ENCODE measurements at places on chromosomes 12 and 14. TPM values are rescaled to one million over a fixed set of nuclear protein-coding genes. Genes with fewer than 3 reads are reported as not detected.

Gene PAPLN
- total RNA-seq, result 16.5 TPM

Gene KCNC2
- total RNA-seq, result not detected

DNA sequence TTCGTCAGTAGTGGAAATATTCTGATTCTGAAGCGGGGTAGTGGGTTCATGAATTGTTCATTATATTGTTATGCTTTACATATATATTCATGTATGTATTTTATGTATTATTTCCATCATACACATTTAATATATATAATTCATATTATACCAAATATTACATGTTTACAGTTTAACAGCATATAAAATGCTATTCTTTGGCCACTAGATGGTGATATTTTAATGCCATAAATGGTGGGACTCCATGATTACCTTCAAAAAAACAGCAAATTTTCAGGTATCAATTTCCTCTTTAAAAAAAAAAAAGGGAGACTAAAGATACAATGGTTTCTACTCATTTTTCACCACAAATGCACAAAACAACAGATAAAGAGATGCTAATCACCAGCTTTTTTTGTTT lies 41.0 kb downstream of the BDKRB1 start:
- DNase-seq, result no peak

Gene POTEM
- not detected for total RNA-seq

Gene HSPB8
- total RNA-seq, result 40.0 TPM

Gene DAO
- total RNA-seq, result not detected

- no peak for DNase-seq
These were observed 5.2 kb downstream of the MPHOSPH9 start for GRCh38 chr12:123227581-123228258.

DNA sequence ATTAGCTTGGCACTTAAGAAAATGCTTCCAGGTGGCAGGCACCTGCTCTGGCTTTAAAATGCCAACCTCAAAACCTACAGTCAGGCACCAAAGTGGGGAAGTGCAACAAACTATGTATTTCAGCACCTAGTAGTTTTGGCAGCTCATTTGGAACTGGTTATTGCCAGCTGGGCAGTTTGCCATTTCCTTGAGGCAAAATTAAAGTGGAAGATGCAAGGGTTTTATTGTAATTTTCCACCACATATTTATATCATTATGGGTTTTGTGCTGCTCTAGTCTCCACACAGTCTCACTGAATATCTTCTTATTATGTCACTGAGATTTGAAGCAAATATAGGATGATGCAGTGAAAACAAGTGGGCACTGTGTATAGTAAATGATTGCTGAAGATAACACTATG lies 117.0 kb downstream of the PRKD1 start:
- DNase-seq, result no peak

GRCh38 chr12:14927267-14927666 lies 11.1 kb downstream of the ERP27 start:
- no peak for DNase-seq
